ENCODE measurements at places on chromosomes 3 and 15. TPM values are rescaled to one million over a fixed set of nuclear protein-coding genes. Genes with fewer than 3 reads are reported as not detected.

GOLGA6L22 gene
- not detected for total RNA-seq

C15orf62 gene
- total RNA-seq, result under 0.01 TPM

FOXP1 gene
- 195 TPM for total RNA-seq

CAMKV gene
- not detected for total RNA-seq

ENTPD3 gene
- total RNA-seq, result 0.36 TPM

UBE2E1 gene
- total RNA-seq, result 89.0 TPM

LINGO1 gene
- under 0.01 TPM for total RNA-seq

SLC9C1 gene
- total RNA-seq, result not detected

GABRA5 gene
- total RNA-seq, result not detected

DNA sequence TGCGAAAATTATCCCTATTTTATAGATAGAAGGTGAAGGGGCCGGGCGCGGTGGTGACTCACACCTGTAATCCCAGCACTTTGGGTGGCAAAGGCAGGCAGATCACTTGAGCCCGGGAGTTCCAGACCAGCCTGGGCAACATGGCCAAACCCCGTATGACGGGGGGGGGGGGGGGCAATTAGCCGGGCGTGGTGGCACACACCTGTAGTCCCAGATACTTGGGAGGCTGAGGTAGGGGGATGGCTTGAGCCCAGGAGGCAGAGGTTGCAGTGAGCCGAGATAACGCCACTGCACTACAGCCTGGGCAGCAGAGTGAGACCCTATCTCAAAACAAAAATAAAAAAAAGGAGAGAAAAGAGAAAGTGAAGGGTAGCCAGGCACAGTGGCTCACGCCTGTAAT lies 1.4 kb downstream of the AAGAB start:
- H3K27me3 ChIP-seq, result no peaks in the 10 kb centered on the region
- peaks cover 22% of the 10 kb centered on the region for H3K4me1 ChIP-seq
- peak overlapping the region; percentile 98 for H3K4me3 ChIP-seq
- H3K36me3 ChIP-seq, result no peaks in the 10 kb centered on the region
- no peak for DNase-seq
- H3K27ac ChIP-seq, result peak overlapping the region; percentile 100

DNA sequence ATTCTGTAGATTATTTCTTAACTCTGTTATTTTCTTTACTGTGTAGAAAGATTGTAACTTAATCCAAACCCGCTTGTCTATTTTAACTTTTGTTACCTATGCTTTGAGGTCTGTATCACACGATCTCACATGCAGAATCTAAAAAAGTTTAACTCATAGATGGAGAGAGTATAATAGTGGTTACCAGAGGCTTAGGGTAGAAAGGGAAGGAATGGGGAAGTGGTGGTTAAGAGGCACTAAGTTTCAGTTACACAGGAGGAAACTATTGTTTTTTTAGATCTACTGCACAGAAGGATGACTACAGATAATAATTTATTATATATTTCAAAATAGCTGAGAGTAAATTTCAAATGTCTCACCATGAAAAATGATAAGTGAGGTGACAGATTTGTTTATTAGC lies 515.2 kb downstream of the RSL24D1 start:
- H3K27ac ChIP-seq, result no peak overlapping the region
- H3K27me3 ChIP-seq, result no peaks in the 10 kb centered on the region
- no peaks in the 10 kb centered on the region for H3K36me3 ChIP-seq
- no peaks in the 10 kb centered on the region for H3K4me1 ChIP-seq
- H3K4me3 ChIP-seq, result no peak overlapping the region
- DNase-seq, result no peak

DNA sequence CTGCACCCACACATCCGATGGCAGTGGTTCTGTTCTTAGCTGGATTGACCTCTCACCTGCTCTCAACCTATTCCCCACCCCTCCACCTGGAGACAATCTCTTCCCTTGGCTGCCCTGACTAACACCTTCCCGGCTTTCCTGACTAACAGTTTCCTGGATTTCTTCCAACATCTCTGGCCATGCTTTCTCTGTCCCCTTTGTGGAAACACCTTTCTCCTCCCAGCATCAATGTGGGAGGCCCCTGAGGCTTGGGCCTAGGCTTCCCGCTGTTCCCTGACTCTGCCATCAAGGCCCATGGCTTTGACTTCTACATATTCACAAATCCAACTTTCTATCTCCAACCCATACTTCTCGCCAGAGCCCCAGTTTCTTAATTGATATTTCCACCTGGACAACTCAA lies 142.8 kb upstream of the ATP2B2 start:
- H3K27ac ChIP-seq, result no peak overlapping the region
- H3K36me3 ChIP-seq, result no peaks in the 10 kb centered on the region
- H3K4me3 ChIP-seq, result no peak overlapping the region
- peaks cover 9% of the 10 kb centered on the region for H3K27me3 ChIP-seq

- peaks cover 3% of the 10 kb centered on the region for H3K27me3 ChIP-seq
- no peaks in the 10 kb centered on the region for H3K36me3 ChIP-seq
- H3K4me1 ChIP-seq, result no peaks in the 10 kb centered on the region
- H3K4me3 ChIP-seq, result no peak overlapping the region
Measured at GRCh38 chr3:132343018-132343612, 25.9 kb downstream of the ACP3 start.

DNA sequence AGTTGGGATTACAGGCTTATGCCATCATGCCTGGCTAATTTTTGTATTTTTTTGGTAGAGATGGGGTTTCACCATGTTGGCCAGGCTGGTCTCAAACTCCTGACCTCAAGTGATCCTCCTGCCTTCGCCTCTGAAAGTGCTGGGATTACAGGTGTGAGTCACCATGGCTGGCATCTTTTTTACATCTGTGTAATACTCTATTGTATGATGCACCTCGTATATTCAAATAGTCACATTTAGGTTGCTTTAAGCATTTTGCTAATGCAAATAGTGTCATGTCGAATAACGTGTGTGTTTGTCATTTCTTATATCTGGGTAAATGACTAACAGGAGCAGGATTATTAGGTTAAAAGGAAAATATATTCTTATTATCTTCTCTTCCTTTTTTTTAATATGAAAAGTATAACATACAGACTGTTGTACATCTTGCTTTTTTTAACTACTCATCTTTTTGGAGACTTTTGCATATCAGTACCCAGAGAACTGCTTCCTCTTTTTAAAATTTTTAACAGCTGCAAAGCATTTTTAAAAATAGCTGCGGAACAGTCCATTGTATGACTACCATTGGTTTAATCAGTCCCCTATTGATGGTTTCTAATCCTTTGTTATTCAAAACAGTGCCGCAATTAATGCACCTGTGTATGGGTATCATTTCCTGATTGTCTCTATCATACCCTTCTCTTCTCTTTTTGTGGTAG lies 13.4 kb downstream of the SCAMP5 start:
- no peaks in the 10 kb centered on the region for H3K36me3 ChIP-seq
- H3K4me1 ChIP-seq, result no peaks in the 10 kb centered on the region
- no peak overlapping the region for H3K27ac ChIP-seq
- H3K27me3 ChIP-seq, result peaks cover 5% of the 10 kb centered on the region
- no peak overlapping the region for H3K4me3 ChIP-seq

GRCh38 chr3:190432216-190432615 lies 17.5 kb downstream of the TMEM207 start:
- no peaks in the 10 kb centered on the region for H3K27me3 ChIP-seq
- peaks cover 3% of the 10 kb centered on the region for H3K4me1 ChIP-seq
- no peak overlapping the region for H3K27ac ChIP-seq
- no peak overlapping the region for H3K4me3 ChIP-seq

GRCh38 chr3:8959668-8960067 lies 3.6 kb downstream of the RAD18 start:
- no peak overlapping the region for H3K27ac ChIP-seq
- H3K4me3 ChIP-seq, result no peak overlapping the region
- H3K27me3 ChIP-seq, result no peaks in the 10 kb centered on the region

GRCh38 chr3:14884665-14885064 lies 62.7 kb upstream of the NR2C2 start:
- H3K36me3 ChIP-seq, result no peaks in the 10 kb centered on the region
- no peak overlapping the region for H3K4me3 ChIP-seq
- H3K4me1 ChIP-seq, result no peaks in the 10 kb centered on the region
- DNase-seq, result no peak

GRCh38 chr3:67031986-67032385 lies 33.9 kb downstream of the KBTBD8 start:
- no peak overlapping the region for H3K27ac ChIP-seq
- no peaks in the 10 kb centered on the region for H3K27me3 ChIP-seq
- DNase-seq, result no peak
- H3K36me3 ChIP-seq, result no peaks in the 10 kb centered on the region
- H3K4me1 ChIP-seq, result no peaks in the 10 kb centered on the region
- no peak overlapping the region for H3K4me3 ChIP-seq

GRCh38 chr15:88909956-88910831 lies 3.0 kb downstream of the MFGE8 start:
- peaks cover 40% of the 10 kb centered on the region for H3K4me1 ChIP-seq
- DNase-seq, result peak; percentile 85
- H3K36me3 ChIP-seq, result peaks cover 58% of the 10 kb centered on the region
- H3K27ac ChIP-seq, result peak overlapping the region; percentile 96

DNA sequence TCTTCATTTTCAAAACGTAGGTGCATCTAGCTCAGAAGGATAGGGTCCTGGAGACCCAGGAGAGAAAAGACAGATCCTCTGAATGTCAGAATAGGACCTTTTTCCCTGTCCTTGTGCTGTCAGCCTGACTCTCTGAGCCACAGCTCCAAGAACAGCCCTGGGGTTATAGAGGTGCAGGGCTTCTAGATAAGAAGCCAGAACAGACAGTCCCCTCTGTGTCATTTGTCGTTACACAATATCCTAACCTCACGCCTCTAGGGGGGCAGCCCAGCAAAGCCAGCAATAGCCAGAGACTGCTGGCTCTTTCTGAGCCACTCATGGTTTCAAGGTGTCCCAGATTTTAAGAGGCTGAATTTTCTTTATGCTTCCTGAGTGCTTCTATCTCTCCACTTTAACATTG lies 153.2 kb upstream of the THBS1 start:
- no peaks in the 10 kb centered on the region for H3K36me3 ChIP-seq
- no peak for DNase-seq
- H3K4me1 ChIP-seq, result peaks cover 41% of the 10 kb centered on the region
- no peak overlapping the region for H3K4me3 ChIP-seq

DNA sequence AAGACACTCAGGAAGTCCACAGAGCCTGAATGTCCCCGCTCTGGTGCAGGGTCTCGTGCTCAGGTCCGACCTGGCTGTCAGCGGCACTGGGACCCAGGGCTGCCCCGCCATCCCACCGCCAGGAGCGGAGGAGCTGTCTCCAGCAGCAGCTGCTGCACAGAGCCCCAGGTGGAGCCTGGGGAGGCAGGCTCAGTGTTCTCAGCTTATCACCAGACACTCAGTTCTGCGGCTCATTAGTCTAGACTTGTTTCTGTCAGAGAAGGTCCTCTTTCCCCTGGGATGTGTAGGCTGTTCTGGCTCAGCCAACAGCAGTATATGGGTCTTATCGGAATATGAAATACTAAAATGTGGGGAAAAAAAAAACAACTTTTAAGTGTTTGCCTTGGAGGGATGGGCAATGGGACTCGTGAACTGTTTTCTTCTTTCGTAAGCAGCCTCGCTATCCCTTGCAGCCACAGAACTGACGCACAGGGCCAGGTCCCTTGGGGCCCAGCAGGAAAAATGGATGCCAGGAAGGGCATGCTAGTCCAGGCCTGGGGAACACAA lies 75.9 kb downstream of the KLF13 start:
- DNase-seq, result peak; percentile 96
- H3K27me3 ChIP-seq, result no peaks in the 10 kb centered on the region
- peaks cover 59% of the 10 kb centered on the region for H3K4me1 ChIP-seq
- H3K36me3 ChIP-seq, result no peaks in the 10 kb centered on the region
- no peak overlapping the region for H3K4me3 ChIP-seq

DNA sequence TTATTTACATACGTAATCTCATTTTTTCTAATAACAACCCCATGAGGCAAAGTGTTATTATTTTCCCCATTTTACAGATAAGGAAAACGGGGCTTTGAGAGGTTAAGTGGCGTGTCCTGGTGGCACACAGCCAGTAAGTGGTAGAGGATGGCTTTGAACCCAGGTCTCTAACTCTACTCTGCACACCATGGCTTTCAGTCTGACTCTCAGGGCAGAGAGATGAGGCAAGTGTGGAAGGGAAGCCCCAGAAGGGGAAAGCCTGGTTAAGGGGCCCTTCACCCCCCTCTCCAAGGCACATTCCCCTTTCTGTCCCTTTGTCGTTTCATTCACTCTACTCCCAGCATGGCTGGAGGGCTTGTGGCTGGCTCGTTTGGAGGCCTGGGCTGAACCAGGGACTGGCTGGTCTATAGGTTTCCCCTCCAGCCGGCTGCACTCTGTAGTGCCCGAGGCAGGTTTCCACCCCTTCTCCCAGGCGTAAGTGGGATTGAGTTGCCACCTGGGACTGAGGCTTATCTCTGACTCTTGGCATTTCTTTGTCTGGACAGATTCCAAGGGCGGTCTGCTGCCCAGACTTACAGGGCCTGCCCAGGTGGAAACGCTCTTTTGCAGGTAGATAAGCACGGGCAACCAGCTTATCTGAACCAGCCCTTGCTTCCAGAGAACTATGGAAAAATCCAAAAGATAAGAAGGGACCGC lies 12.1 kb downstream of the SEMA4B start:
- peaks cover 9% of the 10 kb centered on the region for H3K4me1 ChIP-seq
- H3K36me3 ChIP-seq, result no peaks in the 10 kb centered on the region
- no peaks in the 10 kb centered on the region for H3K27me3 ChIP-seq
- H3K27ac ChIP-seq, result no peak overlapping the region

GRCh38 chr3:26522919-26523318 lies 99.7 kb upstream of the LRRC3B start:
- H3K4me1 ChIP-seq, result no peaks in the 10 kb centered on the region
- DNase-seq, result no peak
- H3K27me3 ChIP-seq, result no peaks in the 10 kb centered on the region
- H3K4me3 ChIP-seq, result no peak overlapping the region
- H3K36me3 ChIP-seq, result no peaks in the 10 kb centered on the region

DNA sequence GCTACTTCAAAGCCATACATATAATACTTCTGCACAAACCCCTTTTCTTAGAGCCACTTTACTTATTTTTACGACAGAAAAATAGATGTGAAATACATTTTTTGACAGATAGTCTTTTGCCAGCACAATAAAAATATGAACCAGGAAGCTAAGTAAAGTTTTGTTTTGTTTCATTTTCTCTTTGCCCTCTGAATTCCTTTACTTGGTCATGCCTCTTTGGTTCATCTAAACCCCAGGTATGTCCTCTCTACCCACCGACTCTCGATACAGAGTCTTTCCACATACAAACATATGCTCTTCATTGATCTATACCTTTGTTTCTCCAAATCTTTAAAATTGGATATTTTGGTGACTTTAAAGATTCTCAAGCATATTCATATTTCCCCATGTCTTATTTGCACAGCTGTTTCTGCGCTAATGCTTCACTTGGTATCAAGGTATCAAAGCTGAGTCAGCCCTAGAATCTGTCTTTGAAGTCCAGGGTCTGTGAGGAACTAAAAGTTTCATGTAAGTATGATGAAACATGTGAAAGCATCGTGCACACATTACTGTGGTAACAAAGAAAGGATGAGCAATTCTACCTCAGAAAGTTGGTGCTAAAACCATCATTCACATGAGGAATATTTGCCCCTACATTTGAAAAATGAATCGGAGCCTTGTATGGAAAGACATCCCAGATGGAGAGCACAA lies 845.4 kb downstream of the NAALADL2 start:
- no peaks in the 10 kb centered on the region for H3K36me3 ChIP-seq
- H3K27ac ChIP-seq, result no peak overlapping the region
- no peak overlapping the region for H3K4me3 ChIP-seq
- H3K27me3 ChIP-seq, result no peaks in the 10 kb centered on the region
- H3K4me1 ChIP-seq, result no peaks in the 10 kb centered on the region
- no peak for DNase-seq

- H3K36me3 ChIP-seq, result peaks cover 94% of the 10 kb centered on the region
- H3K4me3 ChIP-seq, result no peak overlapping the region
- no peaks in the 10 kb centered on the region for H3K27me3 ChIP-seq
- H3K27ac ChIP-seq, result no peak overlapping the region
Measured at GRCh38 chr3:14483286-14483685, 56.9 kb downstream of the GRIP2 start.
